T-cell (primary cell): ENCODE measurements at places on chromosomes 12 and 14. TPM values are rescaled to one million over a fixed set of nuclear protein-coding genes. Genes with fewer than 3 reads are reported as not detected.

ABCB9 gene
- 7.2 TPM for total RNA-seq

MYF6 gene
- total RNA-seq: not detected

GRCh38 chr14:35202195-35202594 lies 79.8 kb downstream of the PRORP start:
- no peak overlapping the region for H3K4me3 ChIP-seq
- no peak overlapping the region for H3K27ac ChIP-seq
- no peak for DNase-seq
- H3K27me3 ChIP-seq: no peaks in the 10 kb centered on the region

DNA sequence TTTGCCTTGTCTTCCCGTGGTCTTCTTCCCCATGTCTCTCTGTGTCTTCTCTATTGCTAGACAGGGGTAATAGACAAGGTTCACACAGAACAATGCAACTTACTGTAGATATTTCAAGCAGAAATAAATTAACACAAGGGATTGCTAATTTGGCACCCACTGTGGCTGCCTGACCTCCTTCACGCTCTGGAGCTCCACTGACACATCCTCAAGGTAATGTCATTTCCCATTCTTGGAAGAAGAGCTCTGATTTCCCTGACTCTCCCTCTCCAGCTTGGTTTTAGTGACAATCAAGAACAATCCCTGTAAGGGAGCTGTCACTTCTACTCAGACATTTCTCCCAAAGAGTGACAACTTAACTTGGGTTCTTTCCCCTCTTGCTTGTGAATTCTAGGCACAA lies 105.4 kb upstream of the NAP1L1 start:
- H3K27me3 ChIP-seq: no peaks in the 10 kb centered on the region
- DNase-seq: no peak
- no peak overlapping the region for H3K27ac ChIP-seq

DNA sequence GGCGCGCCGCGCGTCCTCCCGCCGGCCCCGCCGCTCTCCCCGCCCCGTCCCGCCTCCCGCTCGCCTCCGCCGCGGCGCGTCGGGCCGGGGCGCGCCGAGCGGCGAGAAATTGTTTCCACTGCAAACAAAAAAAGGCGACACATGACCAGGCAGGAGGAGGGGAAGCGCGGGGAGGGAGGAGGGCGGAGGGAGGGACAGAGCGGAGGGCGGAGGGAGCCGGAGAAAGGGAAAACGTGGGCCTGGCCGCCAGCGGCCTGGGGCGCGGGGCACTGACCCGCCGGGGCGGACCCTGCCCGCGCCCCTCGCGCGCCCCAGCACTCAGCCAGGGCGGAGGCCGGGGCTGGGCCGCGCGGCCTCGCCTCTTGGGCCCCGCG lies at the start of gene FOXN3:
Gene FOXN3 (minus strand): TSS at position 143 of the 374 bp plus-strand sequence. CDS start 4,757 bp downstream, outside the sequence.
- H3K4me1 ChIP-seq: peaks cover 15% of the 10 kb centered on the region
- peak within 1 kb of the TSS; percentile 54 for H3K27ac ChIP-seq
- no peaks in the 10 kb centered on the region for H3K27me3 ChIP-seq

DNA sequence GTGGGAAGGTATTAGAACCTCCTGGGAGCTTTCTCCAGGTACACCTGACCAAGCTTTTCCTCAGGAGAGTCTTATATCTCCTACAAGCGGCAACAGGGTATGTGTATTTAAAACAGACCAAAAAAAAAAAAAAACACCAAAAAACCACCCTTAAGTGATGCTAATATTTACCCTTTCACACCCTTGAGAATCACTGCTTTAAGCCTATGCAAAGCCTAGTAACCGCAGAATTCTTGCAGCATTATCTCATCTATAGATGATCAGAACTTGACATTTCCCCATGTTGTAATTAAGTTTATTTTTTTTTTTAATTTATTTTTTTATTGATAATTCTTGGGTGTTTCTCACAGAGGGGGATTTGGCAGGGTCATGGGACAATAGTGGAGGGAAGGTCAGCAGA lies 19.3 kb downstream of the ZNF641 start:
- no peak for DNase-seq
- H3K4me1 ChIP-seq: no peaks in the 10 kb centered on the region
- H3K36me3 ChIP-seq: no peaks in the 10 kb centered on the region
- no peaks in the 10 kb centered on the region for H3K27me3 ChIP-seq
- H3K4me3 ChIP-seq: no peak overlapping the region

DNA sequence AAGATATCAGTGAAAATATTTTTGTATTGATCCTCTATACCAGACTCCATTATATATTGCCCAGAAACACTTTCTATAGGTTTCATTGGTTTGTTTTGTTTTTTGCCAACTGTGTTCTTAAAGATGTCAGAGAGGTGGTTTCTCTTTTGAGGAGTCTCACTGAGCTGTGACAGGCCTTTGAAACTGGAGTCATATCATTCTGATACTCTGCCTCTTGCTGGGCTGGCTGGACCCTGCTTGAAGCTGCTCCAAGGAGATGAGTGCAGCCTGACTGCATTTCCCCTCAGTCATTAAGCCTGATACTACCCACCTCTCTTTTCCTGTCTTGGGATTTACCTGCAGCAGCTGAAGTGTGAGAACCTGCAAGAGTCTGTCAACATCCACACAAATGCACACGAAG lies 16.4 kb upstream of the TAS2R30 start:
- H3K4me3 ChIP-seq: no peak overlapping the region
- no peak overlapping the region for H3K27ac ChIP-seq
- no peaks in the 10 kb centered on the region for H3K4me1 ChIP-seq
- H3K36me3 ChIP-seq: peaks cover 5% of the 10 kb centered on the region
- H3K27me3 ChIP-seq: no peaks in the 10 kb centered on the region
